ENCODE measurements at places on chromosomes 11 and 22. TPM values are rescaled to one million over a fixed set of nuclear protein-coding genes. Genes with fewer than 3 reads are reported as not detected.

Gene CHST1
- total RNA-seq, result not detected

Gene PAAF1
- total RNA-seq, result 22.1 TPM

Gene WNT11
- total RNA-seq, result 1.1 TPM

Gene C11orf86
- 0.28 TPM for total RNA-seq

Gene DRD4
- 0.95 TPM for total RNA-seq

Gene CD3E
- 0.51 TPM for total RNA-seq

Gene ADORA2A
- 11.5 TPM for total RNA-seq

Gene HIPK3
- 72.2 TPM for total RNA-seq

Gene SELENOM
- total RNA-seq, result 84.4 TPM

Gene SOX10
- total RNA-seq, result not detected

Gene TMEM25
- total RNA-seq, result 6.7 TPM

Gene FOLR1
- not detected for total RNA-seq

Gene LRRC51
- 13.4 TPM for total RNA-seq

Gene OTOG
- total RNA-seq, result not detected

Gene HPS4
- 26.2 TPM for total RNA-seq

Gene CELSR1
- 30.7 TPM for total RNA-seq

Gene GSTP1
- total RNA-seq, result 570 TPM

Measured in Panc1 (cell line).